ENCODE measurements at places on chromosomes 3 and 15.

- no peak for DNase-seq
Measured at GRCh38 chr3:24278543-24278942, 216.1 kb downstream of the THRB start.

DNA sequence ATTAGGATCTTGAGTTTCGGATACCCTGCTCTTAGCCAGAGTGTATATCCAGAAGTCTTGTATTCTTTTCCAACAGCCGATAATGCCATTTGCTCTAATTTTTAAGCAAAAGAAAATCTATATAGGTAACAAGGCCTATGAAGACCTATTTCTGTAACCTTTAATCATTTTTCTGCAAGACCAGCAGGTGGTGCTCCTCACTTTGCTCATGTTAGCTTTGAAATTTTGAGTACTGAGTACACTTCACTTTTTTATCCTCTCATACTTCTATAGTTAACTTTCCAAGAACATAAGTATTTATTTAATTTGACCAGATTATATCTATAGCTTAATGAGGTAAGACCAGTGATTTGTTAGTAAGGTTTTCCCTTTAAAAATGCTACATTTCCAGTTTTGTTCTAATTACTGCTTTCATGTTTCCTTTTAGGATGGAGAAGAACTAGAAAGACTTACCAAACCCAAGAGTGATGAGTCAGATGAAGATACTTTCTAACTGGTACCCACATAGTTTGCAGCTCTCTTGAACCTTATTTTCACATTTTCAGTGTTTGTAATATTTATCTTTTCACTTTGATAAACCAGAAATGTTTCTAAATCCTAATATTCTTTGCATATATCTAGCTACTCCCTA, 20.5 kb downstream of the SLC35A5 start:
- DNase-seq: peak; percentile 16

- no peak for DNase-seq
Measured at GRCh38 chr3:40116478-40117177, 192.9 kb upstream of the EIF1B start.

DNA sequence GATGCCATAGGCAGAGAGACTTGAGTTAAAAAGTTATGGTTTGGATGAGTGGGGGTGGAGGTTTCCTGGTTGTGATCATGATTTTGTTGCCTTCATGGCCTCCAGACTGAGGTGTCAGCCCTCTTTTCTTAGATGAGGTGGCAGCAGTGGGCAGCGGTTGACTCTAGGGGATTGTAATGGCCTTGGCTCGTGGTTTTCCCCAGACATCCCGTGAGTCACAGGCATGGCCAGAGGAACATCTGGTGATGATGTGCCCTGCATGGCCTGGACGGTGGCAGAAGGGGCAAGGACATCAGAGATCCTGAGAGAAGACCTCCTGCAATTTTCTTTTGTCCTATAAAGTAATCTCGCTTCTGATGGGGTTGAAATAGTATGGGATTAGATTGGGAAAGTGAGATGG, 12.4 kb downstream of the RETNLB start:
- no peak for DNase-seq

DNA sequence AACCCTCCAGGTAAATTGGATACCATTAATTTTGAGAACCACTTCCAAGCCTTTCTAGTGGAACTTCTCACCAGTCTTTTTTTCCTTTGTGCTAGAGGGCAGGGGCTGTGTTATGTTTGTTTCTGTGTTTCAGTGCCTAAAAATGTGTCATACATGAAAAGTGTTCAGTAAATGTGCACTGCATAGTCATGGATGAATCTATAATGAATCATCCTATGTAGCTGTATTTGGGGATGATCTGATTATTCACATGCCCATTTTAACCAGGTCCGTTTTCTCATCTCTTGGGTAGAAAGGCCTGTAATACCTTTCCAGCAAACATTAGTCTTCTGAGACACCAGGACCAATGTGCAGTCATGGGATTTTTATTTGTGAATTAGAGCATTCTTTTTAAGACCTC, 583.0 kb upstream of the GOLIM4 start:
- no peak for DNase-seq

DNA sequence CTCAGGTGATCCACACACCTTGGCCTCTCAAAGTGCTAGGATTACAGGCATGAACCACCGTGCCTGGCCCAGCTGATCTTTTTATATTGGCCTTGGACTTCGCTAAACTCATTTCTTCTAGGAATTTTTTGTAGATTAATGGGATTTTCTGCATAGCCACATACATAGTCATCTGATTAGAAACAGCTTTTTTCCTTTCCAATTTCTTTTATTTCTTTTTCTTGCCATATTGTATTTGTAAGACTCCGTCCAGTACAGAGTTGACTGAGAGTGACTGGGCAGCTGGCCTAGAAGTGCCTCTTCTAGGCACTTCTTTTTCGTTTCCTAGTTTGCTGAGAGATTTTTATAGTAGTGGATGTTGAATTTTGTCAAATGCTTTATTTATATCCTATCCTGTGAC, 37.4 kb downstream of the ARIH1 start:
- DNase-seq: no peak

DNA sequence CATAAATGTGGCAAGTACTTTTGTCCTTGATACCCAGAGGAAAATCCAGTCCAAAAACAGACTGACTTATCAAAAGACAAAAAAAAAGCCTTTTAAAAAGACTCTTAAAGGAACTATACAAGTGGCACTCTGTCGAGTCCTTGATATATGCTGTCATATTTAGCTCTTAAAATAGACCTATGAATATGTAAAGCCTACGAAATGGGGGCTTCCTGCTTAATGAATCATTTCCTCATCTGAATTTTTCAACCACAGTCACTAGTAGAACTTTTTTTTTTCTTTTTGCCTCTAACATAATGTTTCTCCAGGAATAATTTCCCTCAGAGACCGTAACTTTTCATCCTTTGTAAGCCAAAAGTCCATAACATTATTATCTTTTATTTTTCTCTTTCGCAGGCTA, 95.8 kb downstream of the P3H2 start:
- DNase-seq: no peak

DNA sequence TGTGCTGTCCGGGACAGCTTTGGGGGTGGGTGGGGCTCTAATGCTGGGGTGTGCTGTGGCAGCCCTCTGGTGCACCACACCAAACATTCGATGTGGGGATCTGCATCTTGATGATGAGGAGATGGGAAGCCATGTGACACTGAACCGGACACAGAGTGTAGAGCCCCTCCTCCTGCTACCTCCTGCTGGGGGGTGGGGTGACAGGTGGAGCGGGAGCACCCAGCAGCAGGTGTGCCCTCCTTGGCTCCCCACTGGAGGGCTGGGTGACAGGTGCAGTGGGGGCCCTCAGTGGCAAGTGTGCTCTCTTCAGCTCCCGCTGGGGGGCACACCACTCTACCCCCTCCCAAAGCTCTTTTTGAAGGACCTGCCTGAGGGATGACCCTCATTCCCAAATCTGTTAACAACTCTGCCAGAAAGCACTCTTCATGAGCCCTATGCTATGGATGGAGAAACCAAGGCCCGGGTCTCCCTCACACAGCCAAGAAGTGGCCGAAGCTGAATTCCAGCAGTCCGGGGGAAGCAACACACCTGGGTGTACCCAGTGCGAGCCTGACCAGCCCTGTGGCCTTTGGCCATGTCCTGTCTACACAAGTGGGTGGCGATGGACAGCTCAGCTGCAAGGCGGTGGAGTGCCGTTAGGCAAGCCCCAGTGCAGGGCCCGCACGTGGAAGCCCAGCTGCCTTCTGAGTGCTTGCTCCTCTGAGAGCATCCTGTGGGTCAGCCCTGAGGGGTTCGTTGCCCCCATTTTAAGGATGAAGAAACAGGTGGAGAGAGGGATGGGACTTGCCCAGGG, 609 bp upstream of the UROC1 start:
- no peak for DNase-seq

GRCh38 chr3:59798372-59799086, 748.7 kb upstream of the CFAP20DC start:
- DNase-seq: no peak

All from SK-N-MC (cell line).